ENCODE measurements at places on chromosomes 3 and 15. TPM values are rescaled to one million over a fixed set of nuclear protein-coding genes. Genes with fewer than 3 reads are reported as not detected.

Gene IGDCC3
- total RNA-seq: 51.8 TPM

Gene ARRDC4
- 2.5 TPM for total RNA-seq

Gene IL16
- not detected for total RNA-seq

Gene CPN2
- 27.7 TPM for total RNA-seq

Gene ERICH6
- total RNA-seq: not detected

Gene CTDSPL2
- 95.2 TPM for total RNA-seq

Gene CHRD
- 3.4 TPM for total RNA-seq

Gene NIPA2
- total RNA-seq: 56.2 TPM

Gene MEX3B
- total RNA-seq: 0.72 TPM

Gene CRYBG3
- total RNA-seq: 10.9 TPM

Gene CYP1A1
- 7.9 TPM for total RNA-seq

Gene CNTN3
- total RNA-seq: not detected

Gene SCG3
- not detected for total RNA-seq

Gene IL20RB
- 0.22 TPM for total RNA-seq

Gene POPDC2
- total RNA-seq: 0.18 TPM

Gene ST8SIA2
- not detected for total RNA-seq

Gene GP9
- total RNA-seq: not detected

Gene HTR3E
- total RNA-seq: not detected

Gene CD200
- total RNA-seq: not detected

Gene TRPM1
- total RNA-seq: not detected

Gene AKAP13
- 30.8 TPM for total RNA-seq

Gene RTP3
- total RNA-seq: 0.09 TPM

Gene GALNT15
- not detected for total RNA-seq

Gene CCK
- total RNA-seq: not detected

Gene NR1I2
- total RNA-seq: 10.9 TPM

Gene SEMA6D
- total RNA-seq: not detected

Gene SOX2
- total RNA-seq: not detected

Gene IRAK2
- 13.1 TPM for total RNA-seq

Gene SPATA12
- not detected for total RNA-seq

Gene MKRN3
- total RNA-seq: 5.2 TPM

Gene CLRN1
- not detected for total RNA-seq

Gene ACKR2
- 1.1 TPM for total RNA-seq
